ENCODE measurements at places on chromosomes 12 and 14.

GRCh38 chr12:16634786-16635185, 28.8 kb upstream of the LMO3 start:
- DNase-seq = no peak

GRCh38 chr12:115811045-115811444, 466.4 kb downstream of the MED13L start:
- DNase-seq = no peak

DNA sequence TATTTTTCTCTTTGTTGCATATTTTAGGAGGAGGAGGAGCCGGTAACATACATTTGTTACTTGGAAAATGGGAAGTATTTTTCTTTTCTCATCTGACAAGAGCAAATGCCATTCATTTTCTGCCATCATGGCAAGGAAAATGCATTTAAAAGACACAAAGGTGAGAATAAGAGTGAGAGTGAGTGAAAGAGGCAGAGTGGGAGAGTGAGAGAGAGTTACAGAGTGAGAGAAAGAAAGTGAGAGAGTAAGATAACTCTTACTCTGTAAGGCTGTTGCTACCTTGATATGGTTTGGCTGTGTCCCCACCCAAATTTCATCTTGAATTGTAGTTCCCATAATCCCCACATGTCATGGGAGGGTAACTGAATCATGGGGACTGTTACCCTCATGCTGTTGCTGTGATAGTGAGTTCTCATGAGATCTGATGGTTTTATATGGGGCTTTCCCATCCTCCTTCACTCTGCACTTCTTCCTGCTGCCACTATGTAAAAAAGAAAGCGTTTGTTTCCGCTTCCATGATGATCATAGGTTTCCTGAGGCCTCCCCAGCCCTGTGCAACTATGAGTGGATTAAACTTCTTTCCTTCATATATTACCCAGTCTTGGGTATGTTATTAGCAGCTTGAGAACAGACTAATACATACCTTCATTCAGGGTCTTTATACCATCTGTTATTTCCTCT, 64.2 kb downstream of the ASCL1 start:
- DNase-seq = no peak

GRCh38 chr14:36105401-36105800, 71.1 kb downstream of the PTCSC3 start:
- DNase-seq = no peak

DNA sequence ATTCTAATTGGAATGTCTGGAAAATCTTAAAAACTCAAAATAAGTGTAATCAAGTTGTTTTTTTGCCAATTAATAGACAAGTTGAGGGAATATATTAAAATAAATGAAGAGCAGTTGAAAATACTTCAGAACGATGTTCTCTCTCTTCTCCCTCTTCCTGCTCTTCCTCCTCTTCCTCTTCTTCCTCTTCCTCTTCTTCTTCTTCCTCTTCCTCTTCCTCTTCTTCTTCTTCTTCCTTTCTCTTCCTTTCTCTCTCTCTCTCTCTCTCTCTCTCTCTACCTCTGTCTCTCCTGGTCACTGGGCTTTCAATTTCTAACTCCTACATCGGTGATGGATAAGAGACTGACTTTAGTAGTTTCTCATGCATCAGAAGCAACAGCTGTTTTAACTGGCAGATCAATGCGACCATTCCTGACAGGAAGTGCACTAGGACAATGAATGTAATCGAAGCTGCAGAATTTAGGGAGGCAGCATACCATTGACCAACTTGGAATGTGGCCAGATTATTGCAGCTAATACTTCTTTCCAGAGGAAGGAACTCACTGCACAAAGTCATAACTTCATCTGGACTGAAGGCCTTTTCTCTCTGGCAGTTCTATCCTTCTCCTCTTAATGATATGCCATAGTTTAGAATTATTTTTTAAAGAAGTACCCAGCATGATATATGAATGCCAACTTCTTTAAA, 13.8 kb upstream of the TMTC2 start:
- DNase-seq = no peak

- peak; percentile 10 for DNase-seq
Observed at GRCh38 chr12:75658901-75659823, 147.8 kb upstream of the KRR1 start.
